ENCODE measurements at places on chromosomes 3 and 15.

- DNase-seq, result no peak
These were observed 11.7 kb downstream of the BCL2L10 start for GRCh38 chr15:52100807-52101442.

DNA sequence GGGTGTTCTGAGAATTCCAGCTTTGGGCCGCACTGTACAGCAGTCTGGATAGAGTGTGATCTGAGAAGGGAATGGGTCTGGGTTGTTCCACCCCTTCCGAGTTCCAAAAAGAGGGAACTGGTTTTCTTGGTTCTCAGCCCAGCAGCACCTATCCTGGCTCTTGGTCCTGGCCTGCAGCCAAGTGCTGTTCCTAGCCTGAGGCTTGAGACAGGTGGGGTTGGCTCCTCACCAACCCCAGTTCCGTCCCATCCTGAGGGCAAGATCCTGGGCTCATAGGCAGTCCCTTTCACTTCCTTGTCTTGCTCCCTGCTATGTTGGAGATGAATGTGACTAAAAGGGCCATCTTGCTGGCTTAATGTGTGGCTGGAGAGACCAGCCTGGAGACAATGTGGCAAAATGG is 15.2 kb downstream of the IVD start:
- DNase-seq, result no peak

DNA sequence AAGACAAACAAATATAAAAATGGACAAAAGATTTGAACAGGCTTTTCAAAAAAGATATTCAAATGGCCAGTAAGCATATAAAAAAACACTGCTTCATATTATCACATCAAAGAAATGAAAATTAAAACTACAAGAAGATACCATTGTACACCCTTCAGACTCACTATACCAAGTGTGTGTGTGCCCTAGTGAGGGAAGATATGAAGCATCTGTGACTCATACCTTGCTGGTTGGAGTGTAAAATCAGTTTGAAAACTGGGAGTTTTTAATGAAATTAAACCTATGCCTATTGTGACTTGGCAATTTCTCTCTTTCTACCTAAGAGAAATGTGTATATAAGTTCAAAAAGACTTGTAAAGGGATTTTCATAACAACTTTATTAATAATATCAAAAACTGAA is 23.5 kb upstream of the SLC15A2 start:
- DNase-seq, result no peak

GRCh38 chr3:64388886-64389285 is 163.6 kb upstream of the PRICKLE2 start:
- no peak for DNase-seq

- no peak for DNase-seq
These were observed 104.8 kb downstream of the COL6A6 start for GRCh38 chr3:130621824-130622223.

GRCh38 chr3:14042680-14043079 is 82.0 kb downstream of the CHCHD4 start:
- no peak for DNase-seq

DNA sequence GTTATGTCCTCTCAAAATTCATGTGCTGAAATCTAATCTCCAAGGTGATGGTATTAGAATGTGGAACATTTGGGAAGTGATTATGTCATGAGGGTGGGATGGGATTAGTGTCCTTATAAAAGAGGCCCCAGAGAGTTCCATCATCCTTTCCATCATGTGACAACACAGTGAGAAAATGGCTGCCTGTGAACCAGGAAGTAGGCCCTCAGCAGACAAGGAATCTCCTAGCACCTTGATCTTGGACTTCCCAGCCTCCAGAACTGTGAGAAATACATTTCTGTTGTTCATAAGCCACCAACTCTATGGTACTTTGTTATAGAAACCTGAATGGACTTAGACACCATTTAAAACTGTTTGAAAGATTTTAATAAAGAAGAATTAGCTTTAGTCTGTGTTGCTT is 20.8 kb downstream of the SUCNR1 start:
- no peak for DNase-seq

DNA sequence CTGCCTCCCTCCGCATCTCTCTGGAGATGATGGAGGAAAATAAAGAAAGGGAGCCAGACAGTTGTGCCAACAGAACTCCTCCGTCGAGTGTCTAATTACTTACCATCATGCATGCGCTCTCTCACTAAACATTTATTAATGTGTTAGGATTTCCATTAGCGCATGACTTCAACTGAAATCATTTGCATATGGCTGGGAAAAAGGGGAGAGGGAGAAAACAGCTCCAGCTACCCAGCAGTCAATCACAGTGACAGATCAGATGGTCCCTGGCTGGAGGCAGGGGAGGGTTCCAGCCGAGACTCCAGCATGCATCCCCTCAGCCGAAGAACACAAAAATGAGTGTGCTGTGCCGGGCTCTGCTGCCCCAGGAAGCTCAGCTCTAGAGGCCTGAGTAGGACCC is 6.8 kb upstream of the RHO start:
- no peak for DNase-seq

DNA sequence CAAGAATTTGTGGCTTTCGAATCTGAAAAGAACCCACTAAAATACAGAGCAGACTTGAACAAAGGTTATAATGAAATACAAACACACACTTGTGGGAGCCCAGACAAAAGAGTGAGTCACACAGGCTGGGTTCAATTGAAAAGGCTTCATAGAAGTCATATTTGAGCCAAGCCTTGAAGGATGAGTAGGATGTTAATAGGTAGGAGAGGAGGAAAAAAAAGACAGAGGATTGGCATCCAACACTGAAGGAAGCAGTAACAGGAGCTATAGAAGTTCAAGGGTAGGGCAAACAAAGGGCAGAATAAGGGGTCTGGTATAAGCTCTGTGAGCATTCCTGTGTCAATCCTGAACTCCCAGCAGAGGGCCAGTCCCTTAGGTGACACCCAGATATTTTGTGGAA is 325.4 kb downstream of the FOXP1 start:
- DNase-seq, result no peak

- no peak for DNase-seq
These were observed 7.8 kb upstream of the TM2D3 start for GRCh38 chr15:101660005-101660404.

GRCh38 chr3:100006570-100007271 is 107.6 kb downstream of the FILIP1L start:
- DNase-seq, result no peak

GRCh38 chr3:13501056-13501455 is 20.9 kb downstream of the HDAC11 start:
- no peak for DNase-seq

DNA sequence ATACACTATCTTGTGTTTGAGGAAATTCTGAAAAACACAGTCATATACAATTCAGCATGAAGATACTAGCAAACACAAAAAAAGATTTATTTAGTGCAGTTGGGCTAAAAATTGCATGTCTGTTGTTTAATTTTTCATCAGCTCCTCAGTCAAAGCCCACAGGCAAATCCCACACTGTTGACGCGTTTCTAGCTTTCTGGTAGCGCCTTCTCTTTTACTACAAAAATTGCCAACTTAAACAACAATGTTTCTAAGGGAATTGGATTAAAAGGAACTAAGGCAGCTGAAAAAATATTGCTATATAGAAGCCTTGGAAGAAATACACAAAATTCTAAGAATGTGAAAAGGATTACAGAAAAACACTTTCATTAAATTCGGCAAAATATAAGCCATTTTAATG is 196.7 kb upstream of the P2RY1 start:
- no peak for DNase-seq

DNA sequence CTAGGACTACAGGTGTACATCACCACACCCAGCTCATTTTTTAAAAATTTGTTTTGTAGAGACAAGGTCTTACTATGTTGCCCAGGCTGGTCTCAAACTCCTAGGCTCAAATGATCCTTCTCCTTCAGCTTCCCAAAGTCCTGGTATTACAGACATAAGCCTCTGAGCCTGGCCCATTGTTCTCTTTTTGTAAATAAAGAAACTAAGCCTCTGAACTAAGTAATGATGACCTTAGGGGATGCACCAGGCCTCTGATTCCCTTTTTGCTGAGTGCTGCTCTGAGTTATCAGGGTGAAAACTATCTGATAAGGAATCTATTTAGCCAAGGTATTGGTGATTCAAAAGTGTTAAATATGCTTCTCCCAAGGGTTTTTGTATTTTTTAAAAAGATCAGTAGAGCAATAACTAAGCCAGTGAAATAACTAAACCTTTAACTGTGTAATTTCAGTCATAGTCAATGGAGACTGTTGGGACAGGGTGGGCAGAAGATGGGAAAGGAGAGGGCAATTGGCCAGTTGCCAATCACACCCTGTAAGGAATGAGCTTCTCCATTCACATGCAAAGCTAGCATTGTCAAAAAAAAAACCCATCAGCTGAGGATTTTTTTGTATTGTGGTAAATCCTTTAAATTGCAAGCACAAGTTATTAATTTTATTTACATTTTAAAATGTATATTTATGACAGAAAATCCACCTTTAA is 194.8 kb upstream of the PFN2 start:
- no peak for DNase-seq

- DNase-seq, result no peak
These were observed 101.6 kb downstream of the ZIC4 start for GRCh38 chr3:147304756-147305155.

- DNase-seq, result no peak
These were observed 1046.3 kb downstream of the ROBO2 start for GRCh38 chr3:78086150-78086549.

- DNase-seq, result no peak
These were observed 524.7 kb upstream of the MCTP2 start for GRCh38 chr15:93706495-93707292.

DNA sequence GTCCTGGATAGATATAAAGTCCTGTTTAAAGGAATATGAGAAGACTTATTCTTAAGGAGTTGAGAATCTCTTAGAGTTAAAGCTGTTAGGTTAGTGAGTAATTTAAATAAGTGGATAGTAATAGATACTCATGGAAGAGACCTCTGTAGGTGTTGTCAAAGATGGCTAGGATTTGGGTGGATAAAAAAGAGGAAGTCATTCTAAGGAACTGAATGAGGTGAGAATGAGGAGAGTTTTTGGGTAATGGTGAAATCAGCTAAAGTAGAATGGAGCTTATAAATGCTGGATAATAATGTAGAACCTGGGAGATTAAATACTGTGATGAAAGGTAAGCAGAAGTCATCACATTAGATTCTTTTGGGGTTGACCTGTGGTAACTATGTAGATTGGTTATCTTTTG is 8.1 kb downstream of the ARIH1 start:
- no peak for DNase-seq

GRCh38 chr15:80831192-80831591 is 52.0 kb downstream of the CEMIP start:
- no peak for DNase-seq

GRCh38 chr3:156685198-156685597 is 10.8 kb downstream of the TIPARP start:
- DNase-seq, result no peak

DNA sequence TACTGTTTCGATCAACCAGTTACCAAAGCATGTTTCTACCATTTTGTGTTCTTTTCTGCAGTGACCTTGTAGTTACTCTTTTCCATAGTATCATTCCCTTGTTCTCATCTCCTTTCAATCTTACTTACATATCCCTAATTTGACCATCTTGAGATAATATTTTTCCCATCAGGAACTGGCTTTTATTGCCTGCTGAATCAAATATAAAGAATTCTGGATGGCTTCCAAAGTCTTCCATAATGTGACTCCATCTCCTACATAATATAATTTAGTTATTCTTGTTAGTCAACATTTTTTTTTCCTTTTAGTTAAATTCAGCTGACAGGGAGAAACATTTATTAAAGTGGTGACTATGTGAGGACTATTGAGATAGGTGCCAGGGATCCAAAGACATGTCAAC is 7.0 kb downstream of the USP8 start:
- no peak for DNase-seq

DNA sequence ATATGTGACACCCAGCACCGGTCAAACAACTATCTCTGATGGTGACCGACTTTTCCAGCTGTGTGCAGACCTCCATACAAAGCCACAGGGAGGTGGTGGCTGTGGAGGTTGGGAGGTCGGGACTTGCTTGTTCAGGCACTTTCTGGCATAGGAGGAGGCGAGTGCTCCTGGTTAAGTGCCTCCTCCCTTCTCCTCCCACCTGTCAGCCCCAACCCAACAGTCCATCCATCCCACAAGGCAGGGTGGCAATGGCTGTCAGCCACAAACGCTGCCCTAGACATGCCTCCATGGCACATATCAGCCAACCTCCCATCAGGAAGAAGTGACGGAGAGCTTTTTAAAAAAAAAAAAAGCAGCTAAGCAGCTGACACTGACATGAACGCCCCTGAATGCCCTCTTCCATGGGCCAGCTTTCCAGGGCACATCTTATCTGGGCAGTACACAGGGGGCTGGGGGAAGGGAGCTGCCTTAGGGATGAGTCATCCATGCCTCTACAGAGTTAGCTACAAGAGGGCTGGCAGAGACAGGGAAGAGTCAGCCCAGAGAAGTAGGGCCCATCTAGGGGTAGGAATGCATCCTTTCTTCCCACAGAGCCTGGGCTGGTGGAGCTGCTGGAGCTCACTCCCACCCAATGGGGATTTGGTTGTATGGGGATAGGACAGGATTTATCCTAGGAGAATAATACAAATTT is 41.2 kb downstream of the CCDC12 start:
- no peak for DNase-seq

DNA sequence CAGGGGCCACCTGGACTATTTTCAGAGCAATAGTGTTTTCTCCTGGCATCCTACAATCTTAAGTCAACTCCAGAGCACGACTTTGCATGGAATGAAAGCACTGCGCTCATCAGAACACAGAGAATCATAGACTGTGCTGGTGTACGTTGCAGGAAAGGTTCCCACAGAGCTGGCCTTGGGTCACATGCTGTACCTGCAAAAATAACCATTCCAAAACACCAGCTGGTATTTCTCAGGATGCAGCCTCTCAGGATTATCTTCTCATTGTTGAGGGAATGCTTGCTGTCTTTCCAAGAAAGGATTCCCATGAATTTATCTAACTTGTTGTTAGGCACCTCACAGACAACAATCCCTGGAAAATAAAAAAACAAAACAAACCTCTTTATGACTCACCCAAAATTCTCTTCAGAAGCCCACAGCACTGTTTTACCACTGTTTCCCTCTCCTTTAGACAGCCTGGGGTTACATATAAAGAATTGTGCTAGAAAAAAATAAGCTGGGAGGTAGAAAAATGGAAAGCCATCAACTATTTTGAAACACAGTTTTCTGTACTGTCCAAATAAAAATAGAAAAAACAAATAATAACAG is 131.7 kb downstream of the ATP8B4 start:
- DNase-seq, result no peak

- no peak for DNase-seq
These were observed 16.5 kb upstream of the CYP11A1 start for GRCh38 chr15:74383695-74384565.

DNA sequence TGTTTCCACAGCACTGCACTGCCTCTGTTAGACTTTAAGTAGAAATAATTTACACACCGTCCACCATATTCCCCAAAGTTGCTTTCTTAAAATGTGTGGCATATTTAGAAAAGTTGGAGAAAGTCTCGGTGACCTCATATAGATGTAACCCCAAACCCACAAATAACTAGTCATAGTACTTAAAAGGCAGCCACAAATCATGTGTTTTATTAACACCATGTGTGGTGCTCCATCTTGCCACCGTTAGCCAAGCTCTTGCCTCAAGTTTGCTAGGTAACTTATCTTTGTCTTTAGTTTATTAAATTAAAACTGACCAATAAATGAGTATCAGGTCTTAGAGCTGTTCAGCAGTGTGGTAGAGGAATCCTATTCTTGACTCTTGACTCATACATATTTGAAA is 257.9 kb downstream of the UBE2E2 start:
- no peak for DNase-seq

All from NCI-H1694 treated with DMSO at 0.1 percent for 48 hours (cell line).